ENCODE measurements at places on chromosomes 16 and 17.

DNA sequence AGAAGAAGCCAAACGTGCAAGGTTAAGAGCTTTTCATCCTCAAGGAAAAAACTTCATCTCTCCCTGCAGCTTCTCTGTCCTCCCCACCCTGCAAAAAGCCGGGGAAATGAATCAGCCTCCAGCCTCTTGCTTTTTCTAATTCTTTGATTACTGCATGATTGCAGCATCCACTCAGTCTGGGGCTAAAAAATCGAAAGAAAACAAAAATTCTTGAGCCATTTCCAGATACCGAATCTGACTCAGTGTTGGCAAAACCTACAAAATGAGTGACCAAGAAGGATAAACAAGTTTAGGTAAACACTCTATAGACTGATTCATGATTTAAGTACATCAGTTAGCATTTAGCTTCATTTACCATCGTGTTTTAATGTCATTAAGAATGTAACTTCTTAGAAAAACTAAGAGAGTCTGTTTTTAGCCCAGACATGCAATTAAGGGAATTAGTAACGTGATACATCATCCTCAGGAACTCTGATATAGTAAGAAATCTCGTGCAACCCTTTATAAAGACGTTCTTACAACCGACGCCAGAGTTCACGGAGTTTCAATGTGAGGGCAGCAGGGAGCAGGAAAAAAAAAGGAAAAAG, 287.3 kb upstream of the FOXF1 start:
- DNase-seq, result no peak

GRCh38 chr16:68331879-68332410, 21.1 kb downstream of the PRMT7 start:
- no peak for DNase-seq

- DNase-seq, result no peak
Observed at GRCh38 chr17:54920819-54921218, 20.2 kb downstream of the TOM1L1 start.

GRCh38 chr17:39871801-39872200, 3.8 kb downstream of the ZPBP2 start:
- no peak for DNase-seq

DNA sequence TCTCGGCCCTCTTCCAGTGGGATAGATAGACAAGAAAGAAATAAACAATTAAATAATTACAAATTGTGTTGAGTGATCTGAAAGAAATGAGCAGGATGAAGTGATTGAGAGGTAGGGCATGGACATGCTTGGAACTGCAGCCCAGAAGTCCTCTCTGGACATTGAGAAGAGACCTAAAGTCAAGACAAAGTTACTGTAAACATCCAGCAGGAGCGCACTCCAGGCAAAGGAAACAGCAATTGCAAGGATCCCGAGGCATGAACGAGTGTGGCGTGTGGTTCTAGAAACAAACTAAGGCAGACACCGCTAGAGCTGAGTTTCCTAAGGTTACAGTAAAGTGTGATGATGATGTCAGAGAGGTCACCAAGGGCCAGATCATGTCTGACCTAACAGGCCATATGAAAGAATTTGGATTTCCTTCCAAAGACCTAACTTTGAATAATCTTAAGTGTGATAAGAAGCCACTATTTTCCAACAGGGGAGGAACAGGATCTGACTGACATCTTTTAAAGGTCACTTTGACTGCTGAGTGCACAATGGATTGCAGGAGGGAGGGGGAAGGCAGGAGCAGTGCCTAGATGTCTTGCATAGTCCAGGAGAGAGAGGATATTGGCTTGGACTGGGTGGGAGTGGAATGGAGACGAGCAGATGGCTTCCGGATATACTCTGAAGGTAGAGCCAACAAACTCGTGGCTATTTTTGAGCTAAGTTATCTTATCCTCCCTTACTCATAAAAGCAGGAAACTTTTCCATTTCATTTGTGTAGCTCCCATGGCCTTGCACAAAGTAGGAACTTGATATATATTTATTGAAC, 19.0 kb downstream of the ABCC12 start:
- no peak for DNase-seq

DNA sequence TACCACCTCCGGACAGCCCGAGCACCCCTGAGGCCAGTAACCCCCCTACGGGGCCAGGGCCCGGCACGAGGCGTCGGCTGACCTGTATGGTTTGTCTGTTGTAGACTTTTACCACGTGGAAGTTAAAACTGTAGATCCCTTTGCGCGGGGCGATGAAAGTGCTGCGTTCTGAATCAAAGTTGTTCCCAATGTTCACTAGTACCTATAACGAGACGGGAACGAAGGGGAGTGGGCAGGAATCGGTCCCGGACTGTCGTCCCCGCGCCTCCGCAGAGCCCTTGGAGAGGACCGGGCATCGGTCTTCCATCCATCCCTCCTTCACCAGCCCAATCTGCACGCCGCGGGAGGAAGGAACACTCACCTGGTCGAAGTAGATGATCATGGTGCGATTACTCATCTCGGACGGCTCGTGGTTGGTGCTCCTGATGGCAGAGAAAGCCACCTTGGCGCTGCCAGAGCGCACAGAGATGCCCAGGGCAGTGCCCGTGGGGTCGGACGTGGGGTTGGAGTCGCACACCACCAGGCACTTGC, 732 bp downstream of the CBLN1 start:
- no peak for DNase-seq

GRCh38 chr16:52366983-52367382, 180.0 kb downstream of the TOX3 start:
- DNase-seq, result no peak

DNA sequence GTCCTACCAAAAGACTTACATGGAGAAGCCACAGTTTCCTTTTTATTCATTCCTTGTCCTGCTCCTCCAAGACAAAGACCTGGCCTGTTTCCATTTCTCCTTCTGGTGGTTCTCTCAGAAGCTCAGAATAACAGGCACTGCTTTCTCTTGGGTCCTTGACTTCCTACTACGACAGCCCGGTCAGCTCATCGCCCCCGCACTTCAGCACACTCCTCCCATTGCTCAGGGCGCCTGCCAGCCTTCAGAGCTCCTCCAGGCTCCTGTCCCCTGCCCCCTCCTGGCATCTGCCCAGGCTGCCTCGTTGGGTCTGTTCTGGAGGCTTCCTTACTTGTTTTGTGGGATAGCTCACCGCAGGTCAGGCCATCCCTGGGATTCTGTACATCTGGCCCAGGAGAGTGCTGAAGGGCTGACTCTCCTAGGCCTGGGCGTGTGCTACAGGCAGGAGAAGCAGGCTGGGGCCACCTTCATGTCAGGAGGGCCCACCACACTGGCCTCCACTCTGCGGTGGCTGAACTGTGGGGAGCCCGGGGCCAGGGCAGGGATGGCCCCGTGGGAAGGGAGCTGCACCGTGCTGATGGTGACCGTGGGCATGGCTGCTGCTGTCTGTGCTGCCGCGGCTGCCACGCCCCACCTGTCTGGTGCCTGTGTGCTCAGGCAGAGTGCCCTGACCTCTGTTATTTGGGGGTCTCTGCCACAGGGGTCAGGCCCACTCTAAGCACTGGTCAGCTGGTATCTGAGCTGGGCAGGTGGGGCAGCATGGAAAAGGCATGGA, 17.7 kb downstream of the TCF25 start:
- no peak for DNase-seq

- DNase-seq, result no peak
Observed at GRCh38 chr16:89084814-89085612, 8.6 kb upstream of the ACSF3 start.

- no peak for DNase-seq
Observed at GRCh38 chr17:9671559-9671958, 26.2 kb downstream of the USP43 start.

DNA sequence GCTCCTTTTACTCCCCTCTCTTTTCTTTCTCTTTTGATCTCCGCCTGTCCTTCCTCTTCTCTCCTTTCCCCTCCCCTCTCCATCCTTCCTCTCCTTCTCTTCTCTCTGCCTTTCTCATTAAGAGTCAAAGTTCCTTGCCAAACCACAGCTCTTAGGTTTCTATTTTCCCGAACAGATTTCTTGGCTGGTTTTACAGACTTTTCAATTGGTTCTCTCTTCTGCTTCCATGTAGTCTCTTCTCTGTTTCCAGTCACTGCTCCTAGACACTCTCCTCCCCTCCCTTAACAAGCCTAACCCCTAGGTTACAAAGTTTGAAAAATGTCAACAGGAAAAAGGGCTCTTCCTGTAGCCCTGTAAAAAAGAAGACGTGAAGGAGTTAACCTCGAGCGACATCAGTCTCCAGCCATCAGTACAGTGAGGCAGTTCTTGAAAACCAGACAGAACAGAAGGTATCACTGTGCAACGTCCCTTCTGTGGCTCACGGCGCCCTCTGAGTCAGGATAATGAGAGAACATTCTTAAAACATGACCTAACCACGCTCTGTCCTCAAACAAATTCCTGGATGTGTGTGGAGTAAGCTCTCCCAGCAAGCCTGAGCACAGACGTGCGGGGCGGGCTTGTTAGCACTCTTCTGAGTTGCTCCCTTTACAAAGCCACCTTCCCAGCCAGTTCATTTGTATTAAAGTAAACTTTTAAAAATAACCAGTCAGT, 11.6 kb upstream of the MARCHF10 start:
- DNase-seq, result no peak

DNA sequence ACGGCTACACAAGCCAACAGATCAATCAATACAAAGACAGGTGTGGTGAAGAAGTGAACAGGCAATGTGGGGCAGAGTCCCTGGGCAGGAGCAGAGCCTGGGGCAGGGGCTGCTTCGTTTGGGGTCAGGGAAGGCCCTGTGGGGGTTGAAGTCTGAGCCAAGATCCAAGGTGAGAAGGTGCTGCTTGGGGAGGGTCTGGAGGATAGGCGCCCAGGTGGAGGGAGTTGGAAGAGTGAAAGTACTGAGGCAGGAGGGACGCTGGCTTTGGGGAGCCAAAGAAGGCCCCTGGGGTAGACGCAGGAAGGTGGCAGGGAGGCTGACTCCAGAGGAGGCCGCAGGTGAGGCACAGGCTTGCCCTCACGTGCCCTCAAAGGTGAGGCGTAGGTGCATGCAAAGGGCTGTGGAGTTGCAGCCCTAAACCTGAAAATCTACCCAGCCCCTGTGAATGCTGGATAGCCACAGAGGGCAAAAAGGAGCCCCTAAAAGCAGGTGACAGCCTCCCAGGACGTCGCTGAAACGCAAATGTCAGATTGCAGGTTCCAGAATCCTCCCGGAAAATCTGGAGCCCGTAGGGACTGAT, 33.3 kb downstream of the WFDC1 start:
- DNase-seq, result no peak

- DNase-seq, result peak; percentile 39
Observed at GRCh38 chr16:30418350-30419181, 11.2 kb downstream of the ZNF771 start.

DNA sequence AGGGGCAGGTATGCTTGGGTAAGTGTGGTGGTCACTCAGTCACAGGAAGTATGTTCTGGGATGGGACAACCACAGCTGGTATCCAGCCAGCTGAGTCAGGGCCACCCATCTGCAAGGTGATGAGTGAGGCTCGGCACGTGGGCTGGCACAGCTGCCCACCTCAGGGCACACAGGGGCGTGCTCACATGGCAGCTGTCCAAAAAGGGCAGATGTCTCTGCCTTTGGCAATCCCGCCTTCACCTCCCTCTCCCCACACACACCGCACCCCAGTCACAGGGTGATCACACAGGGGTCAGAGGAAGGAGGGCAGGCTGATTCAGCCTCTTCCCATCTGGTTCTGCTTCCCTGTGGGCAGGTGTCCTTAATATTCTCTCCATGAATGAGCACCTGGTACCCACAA, 85.9 kb upstream of the TOB1 start:
- no peak for DNase-seq

GRCh38 chr17:46167826-46168569, 25.2 kb downstream of the KANSL1 start:
- DNase-seq, result no peak

DNA sequence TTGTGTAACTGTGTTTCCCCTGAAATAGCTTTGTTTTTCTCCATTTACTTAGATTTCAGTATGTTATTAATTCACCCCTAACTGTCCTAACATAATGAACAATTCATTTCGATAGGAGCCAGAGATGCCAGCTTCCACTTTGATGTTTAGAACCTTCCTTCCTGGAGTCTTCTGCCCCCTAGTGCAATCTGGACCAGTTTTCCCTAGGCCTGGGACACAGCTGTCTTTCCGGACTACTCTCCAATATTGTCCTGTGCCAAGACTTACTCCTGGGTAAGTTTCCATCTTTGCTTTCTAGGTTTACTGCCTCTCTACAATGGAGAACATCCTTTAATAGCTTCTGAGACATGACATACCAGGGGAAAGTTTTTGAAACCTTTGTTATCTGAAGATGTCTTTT, 12.8 kb downstream of the RECQL5 start:
- DNase-seq, result no peak

DNA sequence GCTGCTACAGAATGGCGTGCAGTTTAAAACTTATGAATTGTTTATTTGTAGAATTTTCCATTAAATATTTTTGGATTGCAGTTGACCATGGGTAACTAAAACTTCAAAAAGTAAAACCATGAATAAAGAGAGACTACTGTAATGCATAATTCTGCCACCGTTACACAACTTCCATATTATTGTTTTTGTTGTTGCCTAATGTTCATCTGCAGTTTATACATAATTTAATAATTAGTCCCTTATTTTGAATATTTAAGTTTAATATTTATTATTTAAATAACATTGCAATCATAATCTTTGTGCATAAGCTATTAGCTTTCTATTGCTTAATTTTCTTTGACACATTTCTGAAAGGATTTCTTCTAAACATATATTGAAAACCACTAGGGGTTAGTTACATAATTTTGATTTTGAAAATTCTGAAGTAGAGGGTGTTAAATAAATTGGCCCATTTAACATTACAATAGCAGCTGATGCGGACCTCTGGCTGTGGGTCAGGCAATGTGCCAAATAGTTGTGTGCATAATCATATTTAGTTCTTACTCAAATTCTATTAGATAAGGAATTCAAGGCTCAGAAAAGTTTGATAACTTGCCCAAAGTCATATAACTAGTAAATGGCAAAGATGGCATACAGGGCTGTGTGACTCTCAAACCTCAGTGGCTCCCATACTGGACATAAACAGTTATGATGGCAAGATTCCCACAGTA, 31.1 kb downstream of the PPM1E start:
- DNase-seq, result no peak

GRCh38 chr16:67184453-67184994, 761 bp upstream of the MATCAP1 start:
- no peak for DNase-seq

- DNase-seq, result no peak
Observed at GRCh38 chr16:56732832-56733231, 2.9 kb downstream of the NUP93 start.

DNA sequence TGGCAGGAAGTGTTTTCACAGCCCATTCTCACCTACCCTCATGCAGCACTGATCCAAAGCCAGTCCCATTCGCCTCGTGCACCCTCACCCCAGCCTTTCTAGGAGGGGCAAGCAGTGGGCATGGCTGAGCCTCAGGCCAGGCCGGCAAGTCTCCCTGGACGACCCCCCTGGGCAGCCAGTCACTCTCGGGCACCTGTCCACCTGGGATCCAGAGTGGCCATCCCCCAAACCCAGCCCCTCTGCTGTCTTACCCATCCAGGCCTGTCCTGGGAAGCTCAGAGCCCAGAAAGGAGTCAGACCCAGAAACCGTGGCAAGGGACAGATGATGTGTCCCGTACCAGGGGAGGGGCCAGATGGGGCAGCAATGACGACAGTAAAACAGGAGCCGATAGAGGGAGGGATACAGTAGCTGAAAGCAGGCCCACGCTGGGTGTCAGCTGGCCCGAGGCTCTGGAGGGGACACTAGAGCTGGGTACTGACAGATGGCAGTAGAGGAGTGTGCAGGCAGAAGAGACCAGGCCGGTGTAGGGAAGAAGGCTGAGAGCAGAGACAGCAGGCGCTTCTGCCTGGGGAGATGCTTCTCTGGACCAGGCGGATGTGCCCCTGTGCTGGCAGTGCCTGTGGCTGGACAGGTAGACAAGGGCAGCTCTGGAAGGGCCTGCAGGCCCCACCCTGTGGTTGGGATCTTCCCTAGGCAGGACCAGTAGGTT, 5.8 kb downstream of the CMTM3 start:
- no peak for DNase-seq
